Gastrocnemius medialis (tissue), 4 donors: ENCODE measurements at places on chromosomes 11 and 22. TPM values are rescaled to one million over a fixed set of nuclear protein-coding genes. Genes with fewer than 3 reads are reported as not detected.

DNA sequence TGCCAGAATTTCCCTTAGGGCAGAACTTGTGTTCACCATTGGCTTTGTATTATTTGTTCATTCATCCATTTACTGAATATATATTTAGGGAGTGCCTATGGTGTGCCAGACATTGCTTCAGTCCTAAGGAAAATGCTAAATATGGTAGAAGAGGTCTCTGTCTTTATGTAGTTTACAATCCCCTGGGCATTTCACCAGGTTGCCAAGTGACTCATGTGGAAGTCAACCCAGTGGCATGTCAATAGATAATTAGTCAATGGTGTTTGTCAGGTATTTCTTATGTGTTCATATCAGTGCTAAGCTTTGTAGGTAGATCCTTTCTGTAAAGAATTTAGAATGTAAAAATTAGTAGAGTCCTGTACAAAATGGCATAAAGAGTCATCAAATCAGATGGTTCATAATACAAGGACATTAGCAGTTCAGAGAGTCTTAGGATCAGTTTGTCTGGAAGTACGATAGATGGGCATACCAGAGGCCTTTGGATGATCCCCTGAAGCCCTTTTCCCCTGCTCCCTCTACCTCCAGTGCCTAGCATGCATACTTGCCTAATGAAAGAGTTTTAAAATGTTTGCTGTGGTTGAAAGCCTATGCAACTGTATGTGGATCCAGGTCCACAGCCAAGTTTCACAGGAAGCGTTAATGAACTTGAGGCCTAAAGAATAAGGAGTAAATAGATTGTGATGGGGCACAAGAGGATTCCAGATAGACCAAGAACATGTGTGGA lies 58.5 kb upstream of the SESN3 start:
- H3K27ac ChIP-seq, result no peak overlapping the region
- H3K4me1 ChIP-seq, result no peaks in the 10 kb centered on the region
- H3K36me3 ChIP-seq, result no peaks in the 10 kb centered on the region
- no peak overlapping the region for H3K4me3 ChIP-seq

Gene PANX3
- total RNA-seq, result not detected

DNA sequence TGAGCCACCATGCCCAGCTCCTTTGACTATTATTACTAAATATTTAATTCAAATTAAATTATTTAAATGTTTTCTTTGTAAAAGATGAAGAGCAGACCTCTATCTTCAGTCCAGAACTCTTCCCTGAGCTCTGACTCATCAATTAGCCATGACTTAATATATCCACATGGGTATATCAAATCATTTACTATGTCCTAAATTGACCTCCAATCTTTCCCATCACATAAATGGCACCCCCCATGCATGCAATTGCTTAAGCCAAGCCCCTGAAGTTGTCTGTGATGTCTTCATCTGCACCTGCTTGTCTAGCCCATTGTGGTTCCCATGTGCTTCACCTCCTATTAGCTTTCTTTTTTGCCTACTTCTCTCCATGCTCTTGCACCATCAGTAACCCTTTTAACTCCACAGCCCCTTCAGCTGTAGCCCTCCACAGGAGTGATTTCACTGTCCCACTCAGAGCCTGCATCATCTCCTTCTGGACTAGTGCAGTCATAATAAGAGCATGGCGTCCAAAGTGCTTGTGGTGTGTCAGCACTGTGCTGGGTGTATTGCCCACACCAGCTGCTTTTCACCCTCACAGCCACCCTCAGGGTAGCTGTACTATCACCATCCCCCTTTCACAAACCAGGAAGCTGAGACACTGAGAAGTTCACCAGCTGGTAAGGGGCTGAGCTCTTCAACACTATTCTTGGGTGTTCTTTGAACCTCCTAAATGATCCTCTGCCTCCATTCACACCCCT lies 11.8 kb upstream of the THY1 start:
- no peak for DNase-seq
- H3K27me3 ChIP-seq, result peaks cover 4% of the 10 kb centered on the region
- H3K27ac ChIP-seq, result no peak overlapping the region
- no peaks in the 10 kb centered on the region for H3K4me1 ChIP-seq
- H3K4me3 ChIP-seq, result no peak overlapping the region
- no peaks in the 10 kb centered on the region for H3K36me3 ChIP-seq

DNA sequence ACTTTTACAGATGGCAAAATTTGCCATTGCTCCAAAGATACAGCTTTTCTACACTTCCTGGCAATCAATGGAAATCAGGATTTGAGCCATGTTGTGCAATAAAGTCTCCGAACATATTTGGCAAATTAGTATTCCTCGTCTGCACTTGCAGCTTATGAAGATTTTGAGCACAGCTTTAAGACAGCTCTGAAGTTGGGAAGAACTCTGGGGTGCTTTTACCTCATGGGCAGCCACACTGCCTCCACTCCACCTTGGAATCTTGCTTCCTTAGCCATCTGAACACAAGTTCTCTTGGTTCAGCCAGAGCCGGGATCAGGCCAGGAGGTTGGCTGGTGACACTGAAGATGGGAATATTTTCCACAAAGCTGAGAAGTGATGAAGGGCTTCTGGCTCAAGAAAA lies 191.2 kb downstream of the CWF19L2 start:
- no peak overlapping the region for H3K4me3 ChIP-seq
- DNase-seq, result no peak
- H3K4me1 ChIP-seq, result no peaks in the 10 kb centered on the region
- no peaks in the 10 kb centered on the region for H3K27me3 ChIP-seq
- no peaks in the 10 kb centered on the region for H3K36me3 ChIP-seq
- H3K27ac ChIP-seq, result no peak overlapping the region

GRCh38 chr22:17943533-17944249 lies 80.7 kb downstream of the MICAL3 start:
- DNase-seq, result no peak
- peak overlapping the region; percentile 84 for H3K27ac ChIP-seq
- H3K36me3 ChIP-seq, result no peaks in the 10 kb centered on the region
- no peaks in the 10 kb centered on the region for H3K27me3 ChIP-seq
- H3K4me1 ChIP-seq, result peaks cover 68% of the 10 kb centered on the region
- H3K4me3 ChIP-seq, result no peak overlapping the region

Gene DEUP1
- not detected for total RNA-seq

DNA sequence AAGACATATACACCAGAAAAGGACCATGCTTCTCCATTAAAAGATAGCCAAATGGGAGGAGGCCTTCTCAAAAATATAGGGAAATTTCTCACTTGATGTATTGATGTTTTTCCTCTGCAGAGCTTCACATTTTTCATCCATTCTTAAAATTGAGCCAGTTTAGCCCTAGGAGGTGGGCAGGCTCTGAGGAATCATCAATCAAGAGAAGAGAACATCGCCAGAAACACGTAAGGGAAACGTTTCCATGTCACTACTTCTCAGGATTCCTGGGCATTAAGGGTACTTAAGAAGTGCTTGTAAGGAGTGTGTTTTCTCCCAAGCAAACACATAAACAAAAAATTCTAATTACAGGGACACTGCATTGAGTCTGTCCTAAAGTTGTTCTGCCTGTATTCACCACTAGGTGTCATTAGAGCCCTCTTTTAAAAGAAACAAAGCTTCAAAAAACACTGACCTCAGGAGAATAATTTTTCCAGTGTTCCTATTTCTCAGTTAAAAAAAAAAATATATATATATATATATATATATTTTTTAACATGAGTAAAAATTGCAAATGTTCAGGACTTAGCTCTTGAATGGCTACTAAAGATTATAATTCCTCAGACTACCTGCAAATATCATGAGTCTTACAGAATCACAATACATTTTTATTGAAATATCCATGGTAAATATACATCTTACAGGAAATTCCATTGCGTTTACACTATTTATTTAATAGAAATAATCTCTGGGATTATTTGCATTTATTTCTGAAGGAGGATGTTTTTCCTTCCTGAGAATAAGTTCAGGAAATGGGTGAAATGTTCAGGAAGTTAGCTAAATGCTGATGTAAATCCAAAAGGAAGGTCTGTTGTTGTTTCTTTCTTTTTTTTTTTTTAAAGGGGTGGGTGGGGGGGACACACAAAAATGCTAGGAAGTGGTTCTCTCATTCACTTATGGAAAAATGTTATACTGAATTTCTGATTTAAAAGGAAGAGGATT lies 16.0 kb downstream of the FZD4 start:
- peak overlapping the region; percentile 40 for H3K4me3 ChIP-seq
- no peaks in the 10 kb centered on the region for H3K27me3 ChIP-seq
- no peaks in the 10 kb centered on the region for H3K36me3 ChIP-seq
- no peak for DNase-seq
- peaks cover 50% of the 10 kb centered on the region for H3K4me1 ChIP-seq
- H3K27ac ChIP-seq, result peak overlapping the region; percentile 85

DNA sequence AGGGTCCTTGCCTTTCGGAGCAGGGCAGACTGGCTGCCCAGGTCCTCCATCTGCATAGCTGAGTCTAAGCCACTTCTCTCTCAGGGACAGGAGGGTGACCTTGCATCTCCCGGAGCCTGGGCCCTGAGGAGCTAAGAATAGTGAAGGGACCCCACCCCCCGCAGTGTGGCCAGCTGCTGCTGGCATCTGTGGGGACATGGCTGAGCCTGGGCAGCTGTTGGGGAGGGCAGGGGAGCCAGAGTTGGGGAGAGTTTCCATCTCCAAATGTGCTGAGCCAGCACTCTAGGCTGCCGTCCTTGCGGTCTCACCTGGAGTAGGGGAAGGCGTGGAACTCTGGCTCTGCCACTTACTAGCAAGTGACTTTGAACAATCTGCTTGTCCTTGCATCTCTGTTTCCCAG lies 34.8 kb upstream of the SHISAL1 start:
- DNase-seq, result no peak
- H3K36me3 ChIP-seq, result no peaks in the 10 kb centered on the region
- H3K27ac ChIP-seq, result no peak overlapping the region
- H3K4me3 ChIP-seq, result no peak overlapping the region
- H3K27me3 ChIP-seq, result peaks cover 22% of the 10 kb centered on the region

Gene KCNE3
- 0.85 TPM for total RNA-seq

- no peak for DNase-seq
- H3K36me3 ChIP-seq, result no peaks in the 10 kb centered on the region
- no peaks in the 10 kb centered on the region for H3K4me1 ChIP-seq
- H3K4me3 ChIP-seq, result no peak overlapping the region
- H3K27me3 ChIP-seq, result no peaks in the 10 kb centered on the region
These were observed 290.7 kb upstream of the FOLH1 start for GRCh38 chr11:49499117-49499516.

Gene MPPED2
- 2.6 TPM for total RNA-seq

DNA sequence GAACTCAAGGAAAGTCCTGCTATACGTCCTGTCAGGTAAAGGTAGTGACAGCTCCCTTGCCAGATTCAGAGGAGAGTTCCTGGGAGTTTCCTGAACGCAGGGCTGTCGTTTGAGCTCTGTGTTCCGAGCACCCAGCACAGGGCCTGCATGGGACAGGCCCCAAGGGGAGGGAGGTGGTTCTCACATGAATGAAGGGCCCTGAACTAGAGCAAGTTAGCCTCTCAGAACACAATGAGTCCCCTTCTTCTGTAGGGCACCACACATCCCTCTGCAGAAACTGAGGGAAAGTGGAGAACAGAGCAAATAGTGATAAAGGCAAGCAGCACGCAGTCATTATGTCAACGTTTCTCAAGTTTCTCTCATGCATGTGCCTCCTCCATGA lies 35.3 kb downstream of the NEU3 start:
- no peaks in the 10 kb centered on the region for H3K27me3 ChIP-seq
- no peaks in the 10 kb centered on the region for H3K36me3 ChIP-seq
- H3K4me3 ChIP-seq, result no peak overlapping the region
- H3K4me1 ChIP-seq, result peaks cover 42% of the 10 kb centered on the region
- DNase-seq, result no peak
- no peak overlapping the region for H3K27ac ChIP-seq

Gene SAAL1
- 5.1 TPM for total RNA-seq

GRCh38 chr22:42805998-42806830 lies 50.9 kb downstream of the ARFGAP3 start:
- peaks cover 45% of the 10 kb centered on the region for H3K4me1 ChIP-seq
- DNase-seq, result no peak
- H3K4me3 ChIP-seq, result no peak overlapping the region
- H3K27me3 ChIP-seq, result no peaks in the 10 kb centered on the region
- peak overlapping the region; percentile 65 for H3K27ac ChIP-seq

DNA sequence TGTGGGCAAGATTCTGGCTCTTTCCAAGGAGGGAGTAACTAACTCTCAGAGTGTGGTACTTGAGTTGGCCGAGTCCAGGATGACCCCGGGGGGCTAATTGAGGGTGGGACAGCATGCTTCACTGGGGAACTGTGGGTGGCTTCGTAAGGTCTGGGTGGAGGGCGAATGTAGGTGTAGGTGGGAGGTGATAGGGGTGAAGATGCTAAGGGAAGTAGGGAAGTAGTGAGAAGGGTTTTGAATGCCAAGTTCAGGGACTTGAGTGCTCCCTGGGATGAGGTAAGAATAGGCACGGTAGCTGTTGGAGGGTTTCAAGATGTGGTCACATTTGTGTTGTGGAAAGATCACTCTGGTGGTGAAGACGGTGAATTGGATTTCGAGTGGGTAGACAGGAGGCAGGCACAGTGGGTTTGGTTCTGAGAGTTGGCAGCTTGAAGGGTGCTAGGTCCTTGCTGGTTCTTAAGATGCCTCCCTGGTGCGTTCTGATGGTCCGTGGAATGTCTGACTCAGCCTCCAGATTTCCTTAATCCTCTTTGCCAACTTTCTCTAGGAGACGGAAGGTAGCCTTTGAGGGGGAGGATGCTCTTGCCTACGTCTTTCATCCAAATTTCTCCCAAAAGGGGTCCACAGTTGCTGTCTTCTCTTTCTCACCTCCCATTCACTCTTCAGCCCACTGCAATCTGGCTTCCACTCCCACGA lies 2.5 kb upstream of the DNAL4 start:
- DNase-seq, result no peak
- peaks cover 4% of the 10 kb centered on the region for H3K27me3 ChIP-seq
- no peak overlapping the region for H3K27ac ChIP-seq
- peaks cover 11% of the 10 kb centered on the region for H3K4me1 ChIP-seq

Gene USH1C
- not detected for total RNA-seq

Gene VWCE
- total RNA-seq, result 0.31 TPM

- no peak overlapping the region for H3K4me3 ChIP-seq
- DNase-seq, result no peak
- H3K27me3 ChIP-seq, result peaks cover 68% of the 10 kb centered on the region
These were observed 16.0 kb upstream of the SHISAL1 start for GRCh38 chr22:44328762-44329161.

Gene MOB2
- 43.4 TPM for total RNA-seq

GRCh38 chr11:19191530-19192169 lies 10.1 kb downstream of the CSRP3 start:
- DNase-seq, result peak; percentile 19
- peak overlapping the region; percentile 94 for H3K27ac ChIP-seq
- H3K4me1 ChIP-seq, result peaks cover 41% of the 10 kb centered on the region
- H3K36me3 ChIP-seq, result peaks cover 41% of the 10 kb centered on the region

Gene GAL
- total RNA-seq, result not detected

DNA sequence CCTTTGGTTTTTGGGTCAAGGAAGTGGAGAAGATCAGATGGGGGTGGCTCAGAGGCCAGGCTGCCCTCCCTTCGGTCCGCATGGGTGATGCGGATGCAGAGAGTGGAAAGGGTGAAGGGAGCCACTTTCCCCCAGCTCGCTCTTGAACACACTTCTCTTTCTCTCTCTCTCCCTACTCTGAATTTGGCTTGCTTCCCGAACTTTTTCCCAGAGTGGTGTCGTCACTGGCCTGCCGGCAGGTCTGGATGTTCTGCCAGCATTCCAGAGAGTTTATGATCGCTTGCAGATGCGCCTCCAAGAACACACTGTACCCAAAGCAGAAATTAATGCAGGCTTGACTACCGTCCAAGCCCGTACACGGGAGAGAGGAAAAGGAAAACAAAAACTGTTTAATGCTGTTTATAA lies 103.2 kb downstream of the ZBTB16 start:
- DNase-seq, result peak; percentile 97
- no peaks in the 10 kb centered on the region for H3K27me3 ChIP-seq
- peaks cover 78% of the 10 kb centered on the region for H3K4me1 ChIP-seq
- peak overlapping the region; percentile 95 for H3K27ac ChIP-seq

- H3K27me3 ChIP-seq, result no peaks in the 10 kb centered on the region
- DNase-seq, result no peak
- H3K4me1 ChIP-seq, result no peaks in the 10 kb centered on the region
- H3K27ac ChIP-seq, result no peak overlapping the region
- H3K36me3 ChIP-seq, result no peaks in the 10 kb centered on the region
These were observed 885.4 kb downstream of the OPCML start for GRCh38 chr11:132646890-132647289.

Gene SNX32
- not detected for total RNA-seq
